Pulmonary artery endothelial cell (primary cell): ENCODE measurements at places on chromosomes 2 and 18. TPM values are rescaled to one million over a fixed set of nuclear protein-coding genes. Genes with fewer than 3 reads are reported as not detected.

FOXD4L1 gene
- total RNA-seq, result 0.07 and 0.11 TPM in 2 replicates

TXNDC2 gene
- total RNA-seq, result under 0.01 TPM in 1 of 2 replicates, not detected in the other

MOCOS gene
- total RNA-seq, result 0.79 and 1.3 TPM in 2 replicates

COL4A4 gene
- 0.18 and 0.99 TPM in 2 replicates for total RNA-seq

ZDBF2 gene
- total RNA-seq, result 9.0 and 12.1 TPM in 2 replicates
